ENCODE measurements at places on chromosomes 5 and 9.

- DNase-seq = no peak
These were observed 13.9 kb downstream of the KIF20A start for GRCh38 chr5:138192826-138193225.

- DNase-seq = no peak
These were observed 190.1 kb downstream of the TMEM38B start for GRCh38 chr9:105884416-105884815.

- no peak for DNase-seq
These were observed 441.3 kb upstream of the PIK3R1 start for GRCh38 chr5:67774267-67774552.

GRCh38 chr5:33362915-33363314 lies 77.8 kb upstream of the TARS1 start:
- no peak for DNase-seq

DNA sequence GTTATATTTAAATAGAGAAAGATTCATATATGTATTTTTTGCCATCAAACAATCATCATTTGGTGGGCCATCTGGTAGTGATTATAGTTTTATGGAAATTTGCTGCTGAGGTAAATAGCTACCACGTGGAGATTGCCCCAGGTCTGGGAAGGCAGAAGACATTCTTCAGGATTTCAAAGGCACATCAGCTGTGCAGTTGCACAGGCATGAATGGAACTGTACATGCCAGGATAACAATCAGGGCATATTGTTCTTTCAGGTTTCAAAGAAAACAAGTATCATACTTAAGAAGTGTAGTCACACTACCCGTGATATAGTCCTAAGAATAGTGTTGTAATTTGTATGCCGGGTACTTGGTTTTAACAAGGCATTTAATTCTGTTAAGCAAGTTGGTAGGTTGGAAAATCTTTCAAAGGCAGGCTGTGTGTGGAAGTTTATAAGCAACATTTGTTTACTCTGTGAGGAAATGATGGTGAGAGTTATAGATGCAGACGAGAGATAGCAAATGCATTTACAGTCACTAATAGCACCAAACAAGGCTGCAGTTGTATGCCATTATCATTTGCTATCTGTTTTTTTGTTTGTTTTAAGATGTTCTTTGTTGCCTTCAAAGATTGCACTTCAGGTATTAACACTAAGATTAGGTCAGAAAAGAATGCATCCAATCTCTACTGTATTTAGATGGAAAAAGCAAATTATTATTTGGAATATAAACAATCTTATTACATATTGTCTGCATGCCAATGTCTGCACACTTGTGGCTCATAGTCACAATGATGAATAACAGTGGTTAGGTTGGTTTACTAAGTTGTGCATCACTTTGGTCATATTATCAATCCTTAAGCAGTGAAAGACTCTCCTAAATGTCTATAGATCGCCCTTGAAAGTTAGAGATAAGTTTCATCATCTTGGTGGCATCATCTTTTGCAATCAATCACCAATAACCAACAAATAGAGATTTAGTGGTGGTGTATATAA lies 55.3 kb downstream of the RPS23 start:
- no peak for DNase-seq

GRCh38 chr9:134198791-134199190 lies 34.4 kb upstream of the RNU6ATAC start:
- no peak for DNase-seq

DNA sequence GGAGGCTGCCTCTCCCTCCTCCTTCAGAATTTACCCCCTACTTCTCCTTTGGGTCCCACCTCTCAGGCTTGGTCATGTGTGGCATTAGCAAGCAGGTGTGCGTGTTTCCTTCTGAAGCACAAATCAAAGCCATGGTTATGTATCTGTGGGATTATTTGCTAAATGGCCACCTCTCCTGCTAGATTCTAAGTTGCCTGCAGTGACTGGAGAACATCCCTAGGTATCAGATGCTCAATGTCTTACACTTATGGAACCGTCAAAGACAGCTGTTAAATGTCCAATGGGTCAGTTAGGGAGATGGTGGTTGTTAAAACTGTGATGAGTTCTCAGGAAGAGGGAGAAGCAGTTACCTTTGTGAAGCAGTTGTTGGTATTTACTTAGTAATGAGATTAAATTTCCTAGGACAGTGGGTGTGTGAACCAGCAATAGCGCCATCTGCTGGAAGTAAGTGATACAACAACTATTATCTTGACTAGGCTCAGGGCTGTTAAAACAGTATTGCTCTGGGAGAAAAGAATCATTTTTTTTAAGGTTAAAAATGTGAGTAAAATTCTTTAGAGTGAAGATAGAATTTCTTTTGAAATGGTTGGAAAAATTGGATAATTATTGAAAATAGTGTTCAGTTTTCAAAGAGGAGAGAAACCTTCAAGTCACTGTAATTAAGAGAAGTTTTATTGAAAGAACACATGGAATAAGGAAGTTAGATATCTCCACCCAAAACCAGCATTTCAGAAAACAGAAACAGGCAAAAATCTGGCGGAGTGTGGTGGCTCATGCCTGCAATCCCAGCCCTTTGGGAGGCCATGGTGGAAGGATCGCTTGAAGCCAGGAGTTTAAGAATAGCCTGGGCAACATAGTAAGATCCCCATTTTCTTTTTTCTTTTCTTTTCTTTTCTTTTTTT lies 71.3 kb downstream of the TMC1 start:
- peak; percentile 61 for DNase-seq

DNA sequence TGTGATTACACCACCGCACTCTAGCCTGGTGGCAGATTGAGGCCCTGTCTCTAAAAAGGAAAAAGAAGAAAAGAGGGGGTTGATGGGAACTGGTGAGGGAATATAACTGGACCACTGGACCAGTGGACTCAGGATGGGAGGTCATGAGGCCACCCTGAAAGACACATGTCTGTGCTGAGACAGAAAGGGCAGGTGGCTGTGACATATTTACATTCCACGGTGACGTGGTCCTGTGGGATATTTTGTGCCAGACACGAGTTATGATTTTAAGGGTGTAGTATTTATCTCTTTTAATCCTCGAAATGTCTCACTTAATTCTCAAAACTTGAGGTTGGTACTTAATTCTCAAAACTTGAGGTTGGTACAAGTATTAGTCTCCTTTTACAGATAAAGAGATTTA lies 32.9 kb downstream of the LHX2 start:
- no peak for DNase-seq

DNA sequence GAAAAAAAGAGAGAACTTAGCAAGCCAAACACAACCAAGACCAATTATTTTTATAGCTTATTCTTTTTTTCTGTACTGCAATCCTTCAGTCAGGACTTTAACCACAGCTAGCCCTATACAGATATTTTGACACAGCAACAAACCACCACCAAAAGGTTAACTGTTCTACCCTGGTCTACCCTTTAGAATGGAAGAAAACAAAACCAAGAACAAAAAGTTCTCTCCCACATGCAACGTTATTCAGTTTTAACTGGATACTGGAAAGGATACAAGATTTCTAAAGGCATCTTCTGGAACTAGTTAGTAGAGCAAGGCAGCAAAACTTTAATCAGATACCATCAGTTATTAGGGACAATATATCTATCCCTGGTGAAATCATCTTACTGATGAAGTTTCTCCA lies 32.6 kb downstream of the ECPAS start:
- DNase-seq = no peak

DNA sequence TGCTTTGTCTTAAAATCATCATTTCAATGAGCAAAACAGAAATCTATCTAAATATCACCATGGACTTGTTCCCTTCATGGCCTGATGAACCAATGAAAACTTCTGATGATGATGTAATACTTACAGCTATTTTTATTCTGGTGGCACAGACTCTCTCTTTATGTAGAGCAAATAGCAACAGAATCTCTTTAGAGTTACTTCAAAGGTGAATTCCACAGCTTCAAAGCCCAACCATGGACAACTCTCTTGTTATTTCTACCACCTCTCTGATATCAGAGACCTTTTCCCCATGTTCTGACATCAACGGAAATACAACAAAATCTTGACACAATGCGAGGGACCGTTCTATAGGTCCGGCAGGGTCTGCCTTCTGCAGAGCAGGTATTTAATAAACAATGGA lies 70.1 kb downstream of the RETREG1 start:
- no peak for DNase-seq

DNA sequence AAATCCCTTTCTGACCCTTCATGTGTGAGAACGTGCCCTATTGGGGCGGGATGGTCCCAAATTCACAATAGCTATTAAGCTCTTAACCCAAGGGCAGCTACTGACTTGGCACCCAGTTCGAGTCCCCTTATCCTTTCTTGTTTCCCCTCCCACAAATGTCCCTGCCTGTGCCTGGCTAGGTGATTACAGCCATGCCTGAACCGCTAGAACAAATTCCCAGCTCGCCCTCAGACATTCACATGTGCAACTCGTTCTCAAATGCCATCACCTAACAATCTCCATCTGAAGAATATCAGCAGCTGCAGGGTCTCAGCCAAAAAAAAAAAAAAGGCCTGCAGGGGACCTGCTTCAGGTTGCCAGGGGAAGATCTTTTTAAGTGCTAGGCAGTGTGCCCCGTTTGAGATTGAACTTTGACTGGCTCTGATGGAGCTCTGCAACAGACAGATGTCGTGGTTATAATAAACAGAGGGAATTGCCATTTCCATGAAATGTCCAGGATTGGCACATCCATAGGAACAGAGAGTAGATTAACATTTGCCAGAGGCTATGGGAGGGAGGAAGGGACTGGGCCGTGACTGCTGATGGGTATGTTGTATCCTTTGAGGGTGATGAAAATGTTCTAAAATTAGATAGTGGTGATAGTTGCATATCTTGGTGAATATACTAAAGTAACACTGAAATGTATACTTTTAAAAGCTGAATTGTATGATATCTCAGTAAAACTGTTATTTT lies 347.2 kb upstream of the WWC1 start:
- DNase-seq = no peak

- DNase-seq = no peak
These were observed 21.3 kb downstream of the SPRY4 start for GRCh38 chr5:142303565-142303964.

DNA sequence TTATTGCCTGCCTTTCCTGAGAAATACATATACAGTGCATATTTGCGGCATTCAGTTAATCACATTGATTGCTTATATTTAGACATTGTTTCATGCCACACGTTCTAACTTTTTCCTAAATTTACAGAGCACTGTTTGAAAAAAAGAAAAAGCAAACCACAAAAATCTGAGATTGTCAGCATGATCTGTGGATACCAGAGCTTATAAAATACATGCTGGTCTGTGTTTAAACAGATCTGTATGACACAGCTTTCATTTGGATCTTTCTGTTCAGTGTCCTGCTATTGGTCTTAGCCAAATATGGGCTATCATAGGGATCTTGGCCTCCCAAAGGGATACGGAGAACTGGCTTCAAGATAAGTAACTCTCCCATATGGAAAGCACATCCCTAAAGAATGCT lies 20.2 kb downstream of the ALDH1A1 start:
- DNase-seq = no peak

- DNase-seq = no peak
These were observed 145.3 kb downstream of the MACROH2A1 start for GRCh38 chr5:135253601-135254178.

DNA sequence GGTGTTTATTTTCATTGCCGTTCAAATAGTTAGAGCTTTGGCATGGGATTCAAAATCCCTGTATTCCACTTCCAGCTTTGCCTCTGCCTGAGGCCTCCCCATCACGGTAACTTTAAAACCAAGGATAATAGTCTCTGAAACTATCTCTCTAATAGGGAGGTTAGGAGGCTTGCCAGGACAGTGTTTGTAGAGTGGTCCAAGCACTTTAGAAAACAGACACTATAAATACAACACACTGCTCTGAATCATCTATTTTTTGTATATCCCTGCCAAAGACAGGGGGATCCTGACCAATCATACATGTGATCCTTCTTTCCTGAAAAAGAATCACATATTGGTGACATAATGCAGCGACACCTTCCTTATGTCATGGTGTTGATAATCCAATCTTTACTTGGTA lies 326.8 kb downstream of the BNC2 start:
- no peak for DNase-seq

GRCh38 chr9:28747351-28747985 lies 1174.2 kb upstream of the C9orf72 start:
- DNase-seq = no peak

DNA sequence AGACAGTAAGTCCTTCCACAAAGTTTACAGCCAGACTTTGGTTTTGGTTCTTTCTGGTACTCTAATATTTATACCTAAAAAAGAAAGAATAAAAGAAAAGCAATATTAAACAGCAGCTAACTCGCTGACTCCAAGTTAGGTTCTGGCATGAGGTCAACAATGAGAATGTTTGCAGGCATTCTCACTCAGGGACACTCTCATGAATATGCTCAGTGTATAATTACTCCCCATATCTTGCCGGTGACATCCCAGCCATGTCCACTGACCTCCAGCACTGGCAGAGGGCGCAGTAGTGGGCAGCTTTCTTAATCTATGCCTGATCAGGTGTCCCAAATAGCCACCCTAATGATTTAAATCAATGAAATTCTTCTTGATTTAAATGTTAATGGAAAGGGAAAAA lies 151.5 kb downstream of the BNC2 start:
- DNase-seq = no peak

DNA sequence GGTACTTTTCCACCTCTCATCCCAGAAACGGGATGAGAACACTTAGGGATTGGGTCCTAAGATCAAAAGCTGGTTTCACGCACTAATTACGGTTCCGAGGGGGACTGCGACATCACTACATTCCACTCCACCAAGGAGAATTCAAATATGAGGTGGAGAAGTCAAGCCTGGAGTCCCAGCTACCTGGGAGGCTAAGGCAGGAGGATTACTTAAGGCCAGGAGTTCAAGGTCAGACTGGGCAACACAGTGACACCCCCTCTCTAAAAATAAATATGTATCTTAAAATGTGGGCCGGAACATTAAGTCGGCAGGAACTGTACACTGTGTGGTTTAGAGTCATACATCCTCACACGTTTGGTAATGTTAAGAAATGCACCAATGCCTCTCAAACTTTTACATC lies 1.6 kb downstream of the GOLGA2 start:
- DNase-seq = no peak

GRCh38 chr9:105959531-105959930 lies 265.2 kb downstream of the TMEM38B start:
- peak; percentile 61 for DNase-seq

All from Caki2 (cell line).